ENCODE measurements at places on chromosomes 1 and 21.

DNA sequence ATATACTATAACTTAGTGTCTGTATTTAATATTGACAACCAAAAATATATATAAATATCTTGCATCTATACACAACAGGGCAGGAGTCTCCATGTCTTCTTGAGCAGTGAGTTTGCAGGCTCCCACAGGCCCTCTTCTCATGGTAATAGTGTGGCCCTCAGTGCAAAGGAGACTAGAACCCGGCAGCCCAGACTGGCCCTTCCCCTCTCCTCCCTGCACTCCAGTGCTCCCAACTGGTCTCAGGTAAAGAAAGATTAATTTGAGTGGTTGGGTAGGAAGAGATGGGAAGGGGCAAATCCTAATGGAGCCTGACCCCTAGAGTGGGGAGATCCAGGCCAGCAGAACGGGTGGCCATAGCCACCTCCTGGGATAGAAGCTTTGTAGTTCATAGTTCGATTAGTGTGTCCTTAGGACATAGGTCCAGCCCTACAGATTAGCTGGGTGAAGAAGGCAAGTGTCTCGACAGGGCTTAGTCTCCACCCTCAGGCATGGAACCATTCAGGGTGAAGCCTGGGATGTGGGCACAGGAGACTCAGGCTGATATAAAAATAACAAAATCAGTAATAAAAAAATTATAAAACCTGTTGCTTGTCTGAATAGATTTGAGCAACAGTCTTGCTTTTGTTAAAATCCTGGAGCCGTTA lies 32.3 kb downstream of the SLC2A1 start:
- no peak for DNase-seq

DNA sequence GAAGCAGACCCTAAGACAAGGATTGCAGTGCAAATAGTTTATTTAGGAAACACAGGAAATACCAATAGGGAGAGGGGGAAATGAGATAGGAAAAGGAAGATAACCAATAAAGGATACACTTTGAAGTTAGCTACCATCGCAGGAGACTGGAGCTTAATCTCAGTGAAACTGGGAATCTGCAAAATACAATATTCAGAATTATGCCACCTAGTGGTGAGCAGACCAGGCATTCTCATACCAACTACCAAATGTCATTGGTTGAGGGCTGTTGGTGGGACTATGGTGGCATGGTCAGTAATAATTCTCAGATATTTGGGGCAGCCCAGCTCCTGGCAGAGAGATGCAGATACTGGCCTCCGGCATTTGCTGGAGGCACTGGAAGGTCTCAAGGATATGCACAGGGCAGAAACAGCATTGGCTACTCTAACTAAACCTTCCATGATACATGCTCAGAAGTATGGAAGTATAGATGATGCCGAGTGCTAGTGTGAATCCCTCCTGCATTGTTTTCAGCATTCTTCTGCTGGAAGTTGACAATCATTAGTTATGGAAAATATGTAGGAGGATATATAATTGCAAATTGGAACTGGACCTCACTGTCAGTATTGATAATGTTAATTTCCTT lies 11.8 kb upstream of the ZFP69B start:
- no peak for DNase-seq

DNA sequence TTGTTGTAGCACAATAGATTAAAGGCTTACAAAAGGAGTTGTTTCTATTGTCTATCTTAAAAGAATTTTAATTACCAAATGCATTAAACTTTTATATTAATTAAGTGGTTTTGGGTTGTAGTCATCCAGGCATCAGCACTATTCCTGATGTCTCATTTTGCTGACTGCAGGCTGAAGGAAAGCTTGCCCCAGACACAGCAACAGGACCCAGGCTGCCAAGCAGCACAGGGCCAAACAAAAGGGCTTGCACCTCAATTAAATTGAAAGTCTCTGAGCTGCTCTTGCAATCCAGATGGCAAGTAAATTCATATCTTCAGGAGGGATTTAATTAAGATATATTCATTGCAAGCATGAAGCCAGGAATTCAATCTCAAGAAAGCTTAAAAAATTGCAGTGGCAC lies 80.7 kb upstream of the CHODL start:
- DNase-seq: no peak

GRCh38 chr1:110155878-110156522 lies 5.7 kb downstream of the SLC6A17 start:
- DNase-seq: peak; percentile 53

- no peak for DNase-seq
Observed at GRCh38 chr1:155952505-155952890, 11.1 kb downstream of the RXFP4 start.

DNA sequence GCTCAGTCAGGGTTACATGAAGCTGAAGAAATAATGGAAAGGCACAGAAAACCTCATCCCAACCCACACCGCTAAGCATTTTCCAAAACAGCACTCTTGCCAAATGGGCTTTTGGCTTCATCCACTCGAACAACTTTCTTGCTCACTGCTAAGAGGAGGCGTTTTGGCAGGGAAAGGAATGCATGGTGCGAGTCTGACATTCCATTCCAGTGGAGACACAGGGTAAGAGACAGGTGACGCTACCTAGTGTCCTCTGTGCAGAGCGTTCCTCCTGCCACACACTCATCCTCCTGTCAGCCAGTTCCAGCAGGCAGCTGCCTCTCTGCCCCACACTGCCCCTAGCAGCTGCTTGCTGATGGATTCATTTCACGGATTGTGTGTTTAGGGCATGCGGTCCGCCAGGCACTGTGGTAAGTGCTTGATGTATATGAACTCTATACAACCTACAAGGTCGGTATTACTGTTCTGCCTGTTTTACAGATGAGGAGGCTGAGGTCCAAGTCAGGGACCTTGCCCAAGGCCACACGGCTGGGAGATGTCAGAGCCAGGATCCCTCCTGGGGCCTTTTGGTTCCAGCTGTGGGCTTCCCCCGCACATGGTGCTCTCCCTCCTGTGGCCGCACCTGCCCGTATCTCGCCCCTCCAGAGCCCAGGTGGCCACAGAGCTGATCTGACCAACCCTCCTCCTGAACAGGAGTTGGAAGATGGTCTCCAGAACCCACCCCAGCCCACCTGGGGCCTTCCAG lies 25.7 kb upstream of the BACE2 start:
- DNase-seq: no peak

DNA sequence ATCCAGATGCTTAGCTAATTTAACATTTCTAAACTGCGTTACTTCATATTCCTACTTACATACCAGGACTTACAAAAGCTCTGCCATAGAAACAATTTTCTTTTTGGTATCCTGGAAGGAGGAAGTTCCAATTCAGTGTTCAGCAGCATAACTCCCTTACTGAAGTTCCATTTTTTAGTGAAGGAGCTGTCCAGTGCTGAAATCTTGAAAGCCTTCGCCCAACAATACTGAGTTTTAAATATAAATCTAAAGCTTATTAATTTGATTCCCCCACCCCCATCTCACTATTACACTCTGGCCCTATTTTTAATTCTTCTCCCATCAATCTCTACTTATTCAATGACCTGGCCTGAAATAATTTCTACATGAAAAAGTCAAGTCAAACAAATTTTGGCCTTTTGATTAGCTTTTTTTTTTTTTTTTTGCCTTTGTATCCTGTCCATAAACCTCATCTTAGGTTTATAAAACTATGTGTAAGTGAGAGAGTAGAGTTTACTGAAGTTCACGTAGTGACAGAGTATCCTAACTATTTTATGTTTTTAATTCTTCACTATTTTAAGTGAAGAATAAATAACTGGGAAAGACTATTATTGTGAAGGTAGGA lies 323.0 kb upstream of the PLD5 start:
- DNase-seq: no peak

DNA sequence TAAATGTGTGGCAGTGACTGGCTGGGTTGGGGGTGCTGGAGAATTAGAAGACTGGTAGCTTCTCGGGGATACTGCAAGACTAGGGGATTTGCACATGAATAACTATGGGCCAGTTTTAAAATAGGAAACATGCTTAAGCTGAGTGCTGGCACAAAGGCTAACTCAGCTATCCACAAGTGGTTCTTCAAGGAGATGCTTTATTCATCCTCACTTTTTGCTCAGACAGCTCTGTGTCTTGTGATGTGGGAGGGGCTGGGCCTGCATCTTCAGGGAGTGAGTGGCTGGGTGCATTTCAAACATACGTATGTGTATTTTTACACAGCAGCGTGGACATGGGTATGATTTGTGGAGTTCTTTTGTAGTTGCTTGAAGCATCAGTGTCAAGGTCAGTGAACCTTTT lies 2.3 kb downstream of the COQ8A start:
- no peak for DNase-seq

DNA sequence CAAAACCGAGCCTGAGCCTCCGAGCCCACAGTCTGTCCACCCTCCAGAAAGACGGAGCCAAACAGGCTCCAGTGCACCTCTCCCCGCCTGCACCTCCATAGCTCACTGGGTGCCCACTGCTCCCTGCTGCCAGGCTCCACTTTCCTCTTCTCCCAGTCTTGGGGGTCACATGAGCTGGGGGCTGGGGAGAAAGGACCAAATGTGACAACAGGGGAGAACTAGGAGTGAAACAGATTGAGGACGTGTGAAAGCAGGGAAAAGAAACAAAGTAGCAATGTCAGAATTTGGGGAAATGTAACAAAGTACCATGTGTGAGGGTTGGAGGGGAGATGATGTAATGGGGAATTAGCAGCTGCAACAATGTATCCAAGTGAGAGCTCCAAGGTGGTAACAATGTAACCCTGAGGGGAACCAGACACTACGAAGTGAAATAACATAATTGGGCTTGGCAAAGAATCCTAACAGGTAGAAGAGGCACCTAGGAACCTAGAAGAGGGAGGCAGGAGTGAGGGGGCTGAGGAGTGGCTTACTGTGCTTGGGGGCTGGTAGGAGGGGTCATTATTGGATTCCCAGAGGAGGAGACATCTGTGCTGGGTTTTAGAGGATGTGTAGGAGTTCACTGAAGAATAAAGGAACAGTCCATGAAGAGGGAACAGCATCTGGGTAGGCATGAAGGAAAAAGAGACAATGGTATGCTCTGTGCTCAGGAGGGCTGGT lies 12.5 kb downstream of the SDC3 start:
- no peak for DNase-seq

- no peak for DNase-seq
Observed at GRCh38 chr1:32925403-32926162, 24.4 kb upstream of the TMEM54 start.

GRCh38 chr1:67836769-67837168 lies 3.5 kb upstream of the GNG12 start:
- no peak for DNase-seq

DNA sequence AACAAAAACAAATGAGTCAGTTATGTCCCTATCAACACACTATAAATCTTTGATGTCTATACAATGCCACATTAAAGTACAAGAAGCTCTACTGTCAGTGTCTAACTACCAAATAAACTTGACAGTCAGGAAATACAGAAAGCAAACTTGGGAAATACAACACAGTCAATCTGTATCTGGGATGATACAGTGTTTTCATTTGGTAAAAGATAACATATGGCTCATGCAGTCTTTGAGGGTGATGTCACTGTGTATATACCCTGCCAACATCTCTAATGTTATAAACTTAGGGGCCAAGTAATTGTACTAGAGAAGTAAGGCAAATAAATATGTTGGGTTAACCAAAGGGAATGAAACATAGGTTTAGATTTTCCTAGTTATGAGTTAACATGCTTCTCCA lies 552.5 kb upstream of the ADAMTS5 start:
- no peak for DNase-seq

DNA sequence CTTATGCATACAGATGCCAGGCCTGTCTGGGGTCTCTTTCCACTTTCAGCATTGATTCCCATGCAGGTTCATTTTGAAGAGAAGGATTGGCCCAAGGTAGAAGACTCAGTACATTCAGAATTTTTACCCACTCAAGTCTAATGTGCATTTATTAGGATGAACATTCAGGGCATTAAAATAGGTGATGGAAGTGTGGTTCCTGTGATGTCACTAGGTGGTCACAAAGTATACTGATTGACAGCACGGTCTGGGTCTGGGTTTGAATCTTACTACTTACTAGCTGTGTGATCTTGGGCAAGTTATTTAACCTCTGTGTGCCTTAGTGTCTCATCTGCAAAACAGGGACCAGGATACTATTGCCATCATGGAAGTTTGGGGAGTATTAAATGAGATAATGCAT lies 711 bp upstream of the ZNF648 start:
- DNase-seq: no peak

- peak; percentile 93 for DNase-seq
Observed at GRCh38 chr1:31575369-31576140, 760 bp upstream of the TINAGL1 start.

DNA sequence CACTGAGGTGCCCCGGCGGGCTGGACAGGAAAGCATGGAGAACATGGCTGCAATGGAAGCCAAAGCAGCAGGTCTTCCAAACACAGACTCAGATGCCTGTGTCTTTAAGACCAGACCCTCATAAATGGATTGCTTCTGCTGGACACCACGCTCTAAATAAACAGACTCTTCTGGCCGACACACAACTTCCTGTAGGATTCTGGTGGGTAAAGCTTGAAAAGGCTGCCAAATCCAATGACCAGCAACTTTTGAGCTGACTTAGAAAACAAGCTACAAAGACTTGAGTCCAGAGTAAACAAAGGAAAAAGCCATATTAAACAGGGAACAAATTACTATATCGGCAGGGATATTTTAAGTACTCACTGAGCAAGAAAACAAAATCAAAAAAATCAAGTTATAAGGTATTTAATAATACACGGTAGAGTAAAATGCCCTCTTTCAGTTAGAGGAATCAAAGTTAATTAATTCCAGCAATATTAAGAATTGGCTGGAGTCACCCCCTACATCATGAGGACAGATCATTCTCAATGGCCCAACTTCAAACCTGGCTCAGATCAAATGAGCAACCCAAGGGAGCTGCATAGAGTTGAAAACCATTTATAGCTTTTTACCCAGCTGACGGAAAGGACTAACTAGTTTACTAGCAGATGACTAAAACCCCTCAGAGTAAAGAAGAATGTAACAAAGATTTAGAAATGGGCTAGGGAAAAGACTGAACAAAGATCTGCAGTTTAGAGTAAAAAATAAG lies 102.4 kb downstream of the TGFBR3 start:
- no peak for DNase-seq

GRCh38 chr1:44605914-44606615 lies 68.2 kb downstream of the TMEM53 start:
- no peak for DNase-seq

DNA sequence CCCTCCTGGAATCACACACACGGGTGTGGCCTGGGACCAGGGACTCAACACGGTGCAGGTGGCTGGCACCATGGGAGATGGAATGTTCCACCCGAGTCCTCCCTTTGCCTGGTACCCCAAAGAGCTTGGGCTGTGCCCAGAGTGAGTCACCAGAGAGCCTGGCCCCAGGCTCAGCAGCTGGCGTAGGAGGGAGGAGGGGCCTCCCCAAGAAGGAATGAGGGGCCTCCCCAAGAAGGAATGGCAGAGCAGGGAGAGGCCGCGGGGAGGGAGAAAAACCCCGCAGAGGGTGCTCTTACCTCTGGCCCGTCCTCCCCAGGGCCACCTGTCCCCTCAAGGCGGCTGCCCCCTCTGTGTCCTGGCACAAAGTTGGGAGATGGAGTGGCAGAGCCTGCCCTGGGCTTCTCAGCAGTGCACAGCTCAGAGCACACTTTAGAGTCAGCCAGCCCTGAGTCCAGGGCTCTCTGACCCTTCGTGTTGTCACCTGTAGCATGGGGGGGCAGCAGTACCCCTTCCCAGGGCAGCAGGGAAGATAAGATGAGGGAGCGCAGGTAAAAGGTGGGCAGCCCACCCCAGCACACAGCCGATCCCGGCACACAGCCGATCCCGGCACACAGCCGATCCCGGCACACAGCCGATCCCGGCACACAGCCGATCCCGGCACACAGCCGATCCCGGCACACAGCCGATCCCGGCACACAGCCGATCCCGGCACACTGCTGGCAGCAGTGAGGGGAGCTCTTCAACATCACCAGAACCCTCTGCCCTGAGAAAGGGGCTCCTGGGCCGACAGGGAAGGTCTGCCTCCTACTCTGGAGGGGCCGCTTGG lies 20.2 kb upstream of the KCNAB2 start:
- DNase-seq: no peak

GRCh38 chr1:81428998-81429397 lies 371.7 kb upstream of the ADGRL2 start:
- no peak for DNase-seq

Measured in RWPE2 (cell line).